Kasumi-1 (cell line): ENCODE measurements at places on chromosomes 5 and 9.

- no peak for DNase-seq
These were observed 35.4 kb downstream of the RIGI start for GRCh38 chr9:32490601-32491000.

DNA sequence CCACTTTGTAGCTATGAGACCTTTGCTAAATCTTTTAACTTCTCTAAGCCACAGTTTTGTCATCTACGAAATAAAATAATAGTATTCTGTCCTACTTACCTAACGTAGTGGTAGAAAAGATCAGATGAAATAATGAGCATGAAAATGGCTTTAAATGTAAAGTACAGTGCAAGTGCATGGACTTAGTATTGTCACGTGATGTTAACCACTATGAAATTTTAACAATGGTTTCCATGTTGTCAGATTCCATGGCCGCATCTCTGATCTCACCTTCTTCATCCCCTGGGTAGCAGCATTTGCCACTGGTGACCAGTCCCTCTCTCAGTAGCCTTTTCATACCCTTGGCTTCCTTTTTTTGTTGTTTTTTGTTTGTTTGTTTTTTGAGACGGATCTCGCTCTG lies 45.9 kb downstream of the DNAH5 start:
- DNase-seq = no peak

DNA sequence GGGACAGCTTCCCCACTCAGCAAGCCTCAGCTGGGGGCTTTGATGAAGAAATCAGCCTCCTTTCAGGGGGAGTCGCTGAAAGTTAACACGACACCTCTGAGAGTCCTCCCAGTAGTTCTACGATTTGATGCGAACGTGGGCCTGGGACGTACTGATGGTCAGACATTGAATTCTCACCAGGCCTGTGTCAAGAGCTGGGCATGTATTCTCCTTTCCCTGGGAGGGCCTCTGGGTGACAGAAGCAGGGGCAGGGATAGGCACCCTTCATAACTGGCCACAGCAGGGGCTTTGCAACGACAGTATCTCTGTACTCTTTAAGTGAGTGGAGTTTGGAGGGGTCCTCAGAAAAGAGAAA lies 15.6 kb upstream of the COL5A1 start:
- no peak for DNase-seq

DNA sequence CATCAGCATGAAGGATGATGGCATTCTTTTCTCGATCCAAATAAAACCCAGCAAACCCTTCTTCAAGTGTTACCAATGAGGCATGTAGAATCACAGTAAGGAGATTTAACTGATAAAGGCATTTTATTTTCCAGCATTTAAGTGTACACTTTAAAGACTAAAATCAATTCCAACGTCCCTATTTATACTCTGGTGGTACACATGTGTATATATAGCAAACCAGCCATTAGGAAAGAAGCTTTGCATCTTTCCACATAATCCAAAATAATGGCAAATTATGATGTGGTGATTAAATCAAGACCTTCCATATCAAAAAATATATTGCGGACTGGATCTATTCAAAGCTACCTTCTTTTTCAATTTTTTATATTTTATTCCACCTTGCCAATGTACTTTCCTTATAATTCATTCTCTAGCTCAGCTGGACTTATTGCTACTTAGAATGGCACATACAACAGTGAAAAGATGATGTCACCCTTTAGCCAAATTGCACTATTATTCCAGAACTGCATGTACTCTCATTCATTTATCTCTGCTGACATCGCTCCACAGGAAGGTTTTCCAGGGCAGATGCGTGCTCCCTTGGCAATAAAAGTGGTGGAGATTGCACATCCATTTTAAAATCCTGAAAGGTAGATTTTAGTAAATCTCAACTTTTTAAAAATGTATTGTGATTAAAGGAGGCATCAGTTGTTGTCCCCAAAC lies 63.3 kb upstream of the SLC30A5 start:
- DNase-seq = no peak

- no peak for DNase-seq
These were observed 28.5 kb downstream of the CFAP90 start for GRCh38 chr5:7822449-7822848.

DNA sequence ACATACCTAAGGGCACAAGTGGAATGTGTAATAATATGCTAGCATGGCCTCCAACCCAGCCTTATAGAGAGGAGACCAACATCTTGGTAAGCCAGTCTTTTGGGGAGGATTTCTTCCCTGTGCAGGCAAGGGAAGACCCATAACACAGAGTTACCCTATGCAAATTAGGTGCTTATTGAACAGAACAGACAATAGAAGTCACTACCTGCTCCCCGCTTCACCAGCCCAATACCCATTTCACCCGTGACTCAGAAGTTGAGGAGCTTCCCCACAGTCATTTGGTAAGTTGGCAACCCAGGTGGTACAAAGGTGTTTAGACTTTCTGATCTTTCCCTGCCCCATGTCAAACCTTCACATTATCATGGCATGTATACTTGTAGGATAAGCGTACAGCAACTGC lies 44.6 kb downstream of the AOPEP start:
- no peak for DNase-seq

DNA sequence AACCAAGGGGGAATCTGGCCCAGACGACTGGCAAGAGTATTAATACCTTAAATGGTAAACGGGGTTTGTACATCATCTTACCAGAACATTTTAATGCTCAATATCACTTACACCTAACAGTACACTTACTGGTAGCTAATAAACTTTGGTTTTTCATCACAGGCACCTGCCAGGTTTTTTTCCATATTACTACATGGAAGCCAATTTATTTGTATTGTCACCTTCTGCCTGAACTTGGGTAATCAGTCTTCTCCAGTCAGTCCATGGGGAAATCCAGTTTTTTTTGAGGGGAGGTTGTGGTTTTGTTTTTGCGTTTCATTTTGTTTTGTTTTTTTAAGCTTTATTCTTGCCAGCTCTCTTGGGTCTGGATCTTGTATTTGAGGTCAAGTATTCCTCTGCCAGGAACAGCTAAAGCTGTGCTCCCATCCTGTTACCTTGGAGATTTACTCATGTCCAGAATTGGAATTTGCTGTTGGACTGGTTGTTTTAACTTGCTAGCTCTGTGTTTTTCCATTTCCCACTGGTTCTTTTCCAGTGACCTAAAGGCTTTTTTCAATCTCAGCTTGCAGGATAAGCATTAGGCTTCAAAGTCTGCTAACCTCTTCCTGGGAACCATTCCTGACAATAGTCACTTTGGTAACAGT lies 11.1 kb upstream of the NADK2 start:
- no peak for DNase-seq

GRCh38 chr5:71883742-71884103 lies 164.6 kb downstream of the CARTPT start:
- DNase-seq = no peak

DNA sequence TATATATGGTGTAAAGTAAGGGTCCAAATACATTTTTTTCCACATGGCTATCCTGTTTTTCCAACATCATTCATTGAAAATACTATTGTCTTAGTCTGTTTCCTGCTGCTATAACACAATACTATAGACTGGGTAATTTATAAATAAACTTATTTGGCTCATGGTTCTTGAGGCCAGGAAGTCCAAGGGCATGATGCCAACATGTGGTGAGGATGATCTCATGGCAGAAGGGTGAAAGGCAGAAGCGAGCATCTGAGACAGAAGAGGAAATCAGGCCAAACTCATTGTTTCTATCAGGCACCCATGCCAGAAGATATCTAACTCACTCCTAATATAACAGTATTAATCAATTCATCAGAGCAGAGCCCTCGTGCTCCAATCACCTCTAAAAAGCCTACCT lies 42.6 kb downstream of the ANKRD55 start:
- peak; percentile 27 for DNase-seq

DNA sequence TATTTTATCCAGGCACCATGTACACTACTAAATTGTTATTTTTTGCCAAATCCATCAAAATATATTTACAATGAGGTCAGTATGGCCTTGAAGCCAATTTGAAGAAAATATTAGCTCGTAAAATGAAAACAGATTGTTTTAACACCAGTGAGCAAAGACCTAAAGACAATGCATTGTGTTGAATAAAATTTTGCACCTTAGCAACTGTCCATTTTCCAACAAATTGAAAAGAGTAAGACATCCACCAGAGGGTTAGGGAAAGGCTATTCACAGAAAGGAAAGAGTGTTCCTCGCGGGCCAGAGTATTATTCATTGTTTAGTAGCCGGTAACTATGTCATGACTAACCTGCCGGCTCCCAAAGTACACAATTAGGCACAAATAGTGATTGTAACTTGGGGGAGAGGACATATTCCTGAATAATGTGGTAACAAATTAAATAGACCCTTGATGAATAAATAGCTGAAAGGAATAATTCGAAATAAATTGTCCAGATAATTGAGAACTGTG lies 213.3 kb downstream of the DNAH5 start:
- no peak for DNase-seq

DNA sequence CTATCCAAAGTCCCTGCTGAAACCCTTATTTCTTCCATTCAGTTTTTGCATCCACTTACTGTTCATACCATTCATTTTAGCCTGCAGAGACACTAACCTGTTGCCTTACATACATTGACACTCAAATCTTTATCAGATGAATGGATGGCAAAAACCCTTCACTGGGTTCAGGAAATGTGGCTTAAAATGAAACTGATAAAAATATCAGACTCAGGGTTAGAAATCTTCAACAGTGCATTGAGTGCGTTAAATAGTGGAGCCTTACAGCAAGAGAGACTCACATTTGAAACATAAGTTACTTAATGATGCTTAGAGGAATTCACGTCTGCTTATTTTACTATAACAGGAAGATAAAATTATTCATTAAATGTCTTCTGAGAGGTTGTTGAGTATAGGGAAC lies 28.0 kb upstream of the BNC2 start:
- DNase-seq = no peak

- no peak for DNase-seq
These were observed 452.1 kb upstream of the MPDZ start for GRCh38 chr9:13731637-13732036.

- peak; percentile 34 for DNase-seq
These were observed 1.6 kb downstream of the SKP1 start for GRCh38 chr5:134174841-134175839.

GRCh38 chr5:151589878-151590570 lies 1.1 kb downstream of the FAT2 start:
- no peak for DNase-seq

DNA sequence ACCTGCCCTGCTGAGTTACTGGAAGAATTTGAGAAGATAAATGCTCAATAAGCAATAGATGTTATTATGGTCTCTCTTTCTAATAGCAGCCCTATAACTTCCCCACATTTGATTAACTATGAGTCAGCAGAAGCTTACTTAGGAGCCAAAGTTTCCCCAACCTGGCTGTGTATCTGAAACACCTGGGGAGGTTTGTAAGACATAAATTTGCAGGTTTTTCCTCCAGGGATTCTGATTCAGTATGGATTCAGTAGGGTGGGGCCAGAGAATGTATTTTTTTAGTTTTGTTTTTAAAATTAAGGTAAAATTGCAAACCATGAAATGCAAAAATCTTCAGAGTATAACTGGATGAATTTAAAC lies 44.9 kb upstream of the GNPDA1 start:
- no peak for DNase-seq

GRCh38 chr9:134319306-134320125 lies 6.7 kb upstream of the RXRA start:
- no peak for DNase-seq

DNA sequence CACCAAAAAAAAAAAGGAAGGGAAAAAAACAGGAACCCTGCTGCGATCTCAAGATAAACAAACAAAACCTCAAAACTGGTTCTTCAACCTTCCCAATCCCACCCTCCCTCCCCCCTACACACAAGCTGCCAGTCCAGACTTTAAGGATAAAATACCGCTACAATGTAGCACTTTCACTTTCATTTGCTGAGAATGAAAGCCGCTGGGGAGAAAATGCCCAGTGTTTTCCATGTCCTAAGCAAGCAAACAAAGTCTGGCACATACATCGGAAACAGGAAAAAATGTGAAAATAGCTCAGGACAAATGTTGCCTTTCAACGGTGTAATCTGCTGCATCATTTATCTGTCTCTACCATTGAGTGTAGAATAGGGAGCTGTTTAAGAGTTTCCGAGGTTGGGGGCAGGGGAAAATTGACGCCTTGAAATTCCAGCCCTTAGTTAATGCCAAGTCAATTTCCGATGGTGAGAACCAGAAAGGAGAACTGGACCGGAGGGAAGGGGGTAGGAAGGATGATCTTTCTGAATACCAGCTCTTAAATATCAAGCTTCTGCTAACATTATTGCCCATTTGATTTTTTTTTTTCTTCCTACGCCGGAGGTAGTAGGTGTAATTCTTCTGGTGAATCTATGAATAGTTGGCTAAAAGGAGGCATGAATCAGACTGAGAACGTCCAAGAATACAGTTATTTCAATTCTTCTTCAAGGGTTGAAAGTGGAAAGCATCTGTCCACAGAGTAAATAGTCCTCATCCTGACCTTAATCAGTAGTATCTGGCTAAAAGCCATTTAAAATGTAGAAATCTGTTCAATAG lies 1.2 kb upstream of the ADAMTS6 start:
- peak; percentile 23 for DNase-seq

DNA sequence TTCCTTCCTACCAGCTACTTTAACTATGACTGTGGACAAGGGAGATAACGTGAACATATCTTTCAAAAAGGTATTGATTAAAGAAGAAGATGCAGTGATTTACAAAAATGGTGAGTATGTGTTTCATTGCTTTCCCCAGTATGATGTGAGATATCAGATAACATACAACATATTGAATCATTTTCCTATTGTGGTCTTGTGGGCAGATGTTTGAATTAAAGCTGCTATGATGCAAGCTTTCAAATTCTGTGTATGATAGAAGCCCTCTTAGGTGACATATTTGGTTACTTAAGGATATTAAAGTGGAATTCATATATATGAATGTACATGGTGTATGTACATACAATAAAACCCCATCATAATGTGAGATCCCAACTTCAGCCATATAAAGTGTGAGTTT lies 59.5 kb downstream of the TEK start:
- DNase-seq = no peak

DNA sequence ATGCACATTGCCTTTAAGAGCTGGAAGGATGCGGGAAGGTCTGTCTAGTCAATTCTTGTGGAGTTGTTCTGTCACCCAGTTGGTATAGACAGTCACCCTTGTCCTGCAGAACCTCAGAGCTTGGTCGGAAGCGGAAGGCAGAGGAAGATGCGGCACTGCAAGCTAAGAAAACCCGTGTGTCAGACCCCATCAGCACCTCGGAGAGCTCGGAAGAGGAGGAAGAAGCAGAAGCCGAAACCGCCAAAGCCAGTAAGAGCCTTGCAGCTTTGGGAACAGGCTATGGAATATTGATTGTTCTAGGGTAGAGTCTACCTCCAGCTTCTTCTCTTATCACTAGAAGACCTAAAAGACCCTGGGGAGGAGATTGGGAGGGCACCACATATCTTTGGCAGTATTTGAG lies 6.5 kb downstream of the TCOF1 start:
- no peak for DNase-seq

DNA sequence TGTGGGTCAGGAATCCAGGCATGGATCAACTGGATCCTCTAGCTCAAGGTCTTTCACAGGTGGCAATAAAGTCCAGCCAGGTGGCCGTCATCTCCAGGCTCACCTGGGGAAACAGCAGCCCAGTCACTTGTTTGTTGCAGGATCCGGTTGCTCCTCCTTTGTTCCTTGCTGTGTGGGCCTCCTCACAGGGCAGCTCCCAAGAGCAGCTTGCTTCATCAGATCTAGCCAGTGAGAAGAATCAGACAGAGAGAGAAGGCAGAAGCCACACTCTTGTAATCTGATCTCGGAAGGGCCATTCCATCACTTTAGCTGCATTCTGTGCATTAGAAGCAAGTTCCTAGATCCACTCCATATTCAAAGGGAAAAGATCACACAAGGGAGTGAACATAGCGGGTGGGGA lies 3.2 kb upstream of the HSD17B3 start:
- DNase-seq = no peak

GRCh38 chr5:22473886-22474285 lies 379.3 kb downstream of the CDH12 start:
- no peak for DNase-seq

GRCh38 chr9:75432386-75432785 lies 344.1 kb downstream of the OSTF1 start:
- DNase-seq = no peak
